ENCODE measurements at places on chromosomes 4 and X. TPM values are rescaled to one million over a fixed set of nuclear protein-coding genes. Genes with fewer than 3 reads are reported as not detected.

Gene TRPC5OS
- total RNA-seq = 0.17 TPM

Gene XAGE3
- total RNA-seq = not detected

Gene GPR82
- 0.22 TPM for total RNA-seq

Gene BMPR1B
- 0.17 TPM for total RNA-seq

Gene GAGE12H
- not detected for total RNA-seq

Gene ARHGAP4
- 32.4 TPM for total RNA-seq

Gene NUDT11
- total RNA-seq = 2.0 TPM

Gene ALB
- total RNA-seq = not detected

Gene TSPAN7
- total RNA-seq = 44.5 TPM

Gene ATP6AP1
- 51.3 TPM for total RNA-seq

Data from subcutaneous adipose tissue (tissue), 4 donors.